ENCODE measurements at places on chromosomes 16 and 17.

- no peak for DNase-seq
Observed at GRCh38 chr17:30579610-30580315, 102.6 kb downstream of the GOSR1 start.

DNA sequence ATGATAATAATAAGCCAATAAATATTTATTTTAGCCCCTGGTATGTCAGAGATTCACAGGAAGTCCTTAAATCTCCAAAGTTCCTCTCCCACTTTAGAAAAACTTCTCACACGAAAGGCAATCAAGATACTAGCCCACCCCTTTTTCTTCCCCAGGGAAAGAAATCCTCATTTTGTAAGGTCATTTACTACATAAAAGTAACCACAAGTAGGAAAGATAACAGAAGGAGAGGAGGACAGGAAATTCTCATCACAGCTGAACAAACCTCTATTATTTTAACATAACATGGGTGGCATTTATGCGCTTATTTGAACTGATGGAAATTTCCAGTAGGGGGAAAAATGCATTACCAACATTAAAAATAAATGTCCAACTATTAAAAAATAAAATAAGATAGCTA lies 3.4 kb downstream of the FAM222B start:
- no peak for DNase-seq

- peak; percentile 53 for DNase-seq
Observed at GRCh38 chr17:63931981-63932561, at the start of gene CD79B. Gene CD79B (minus strand): TSS chr17:63932331. CDS start chr17:63932261, 70 bp downstream.

DNA sequence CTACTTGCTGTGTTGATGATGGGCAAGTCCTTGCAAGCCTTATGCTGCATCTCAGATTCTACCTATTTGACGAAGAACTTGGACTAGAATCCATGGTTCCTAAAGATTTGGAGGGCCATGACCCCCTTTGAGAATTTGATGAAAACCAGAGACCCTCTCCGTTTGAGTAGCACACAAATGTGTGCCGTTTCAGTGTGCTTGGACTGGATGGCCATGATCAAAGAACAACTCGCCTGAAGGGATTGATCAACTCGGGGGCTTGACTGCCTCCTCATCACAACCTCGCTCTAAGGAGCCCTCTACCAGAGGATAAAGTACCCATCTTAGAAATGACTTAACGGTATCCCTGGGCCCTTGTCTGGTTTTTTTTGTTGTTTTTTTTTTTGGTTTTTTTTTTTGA lies 2.8 kb upstream of the ANKFY1 start:
- no peak for DNase-seq

- no peak for DNase-seq
Observed at GRCh38 chr16:57371494-57372371, 557 bp upstream of the CX3CL1 start.

DNA sequence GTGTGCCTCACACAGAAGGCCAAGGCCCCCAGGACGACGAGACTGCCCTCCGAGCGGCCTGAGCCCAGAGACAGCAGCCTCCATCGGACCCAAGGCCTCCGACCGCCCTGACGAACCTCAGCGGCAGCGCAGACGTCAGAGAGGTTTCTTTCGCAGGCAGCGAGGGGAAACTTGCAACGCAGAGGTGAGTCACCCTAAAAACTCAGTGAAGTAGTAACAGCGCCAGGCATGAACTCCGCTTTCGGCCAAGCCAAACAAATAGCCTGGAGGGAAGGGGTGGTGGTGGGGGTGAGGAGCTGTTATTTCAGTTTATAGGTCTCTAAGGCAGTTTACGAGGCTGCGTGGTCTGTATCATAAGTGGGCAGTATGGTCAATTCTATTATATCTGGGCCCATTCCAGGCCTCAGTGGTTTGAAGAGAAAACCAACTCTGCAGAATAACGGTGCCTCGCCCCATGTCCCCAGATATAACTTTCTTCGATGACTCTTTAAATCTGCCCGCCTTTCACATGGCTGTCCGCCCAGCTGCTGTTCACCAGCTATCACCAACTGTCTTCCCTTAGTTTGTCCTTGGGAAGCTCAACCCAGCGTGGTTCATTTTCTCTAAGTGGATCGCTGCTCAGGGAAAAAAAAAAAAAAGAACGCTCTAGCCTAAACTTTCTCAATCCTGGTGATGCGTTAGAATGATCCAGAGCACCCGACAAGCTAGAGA lies 43.5 kb upstream of the FOXF1 start:
- DNase-seq, result no peak

DNA sequence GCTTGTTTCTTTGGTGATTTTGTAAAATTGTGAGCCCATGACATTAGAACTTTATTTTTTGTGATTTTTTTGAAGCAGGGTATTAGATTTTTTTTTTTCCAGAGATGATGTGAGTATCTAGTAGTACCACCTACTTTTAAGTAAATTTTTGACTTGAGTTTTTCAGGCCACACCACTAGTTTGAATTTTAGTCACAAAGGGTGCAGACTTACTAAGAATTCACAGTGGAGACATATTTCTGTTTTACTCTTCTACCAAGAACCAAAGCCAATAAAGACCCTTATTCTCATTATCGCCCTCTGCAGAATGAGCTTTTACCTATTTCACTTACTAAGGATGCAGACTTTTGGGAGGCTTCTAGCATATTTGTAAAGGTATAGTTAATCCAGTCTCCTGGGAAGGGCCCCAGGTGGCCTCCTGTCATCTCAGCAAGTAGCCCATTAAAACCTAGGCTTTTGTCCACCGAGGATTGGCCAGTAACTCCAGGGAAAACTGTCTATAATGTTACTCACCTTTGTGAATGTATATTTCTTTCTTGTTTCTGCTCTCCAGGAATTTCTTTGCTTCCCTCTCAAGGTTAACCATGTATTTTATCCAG lies 30.6 kb downstream of the NLK start:
- DNase-seq, result no peak

GRCh38 chr16:87464691-87465300 lies 28.0 kb downstream of the ZCCHC14 start:
- peak; percentile 39 for DNase-seq

DNA sequence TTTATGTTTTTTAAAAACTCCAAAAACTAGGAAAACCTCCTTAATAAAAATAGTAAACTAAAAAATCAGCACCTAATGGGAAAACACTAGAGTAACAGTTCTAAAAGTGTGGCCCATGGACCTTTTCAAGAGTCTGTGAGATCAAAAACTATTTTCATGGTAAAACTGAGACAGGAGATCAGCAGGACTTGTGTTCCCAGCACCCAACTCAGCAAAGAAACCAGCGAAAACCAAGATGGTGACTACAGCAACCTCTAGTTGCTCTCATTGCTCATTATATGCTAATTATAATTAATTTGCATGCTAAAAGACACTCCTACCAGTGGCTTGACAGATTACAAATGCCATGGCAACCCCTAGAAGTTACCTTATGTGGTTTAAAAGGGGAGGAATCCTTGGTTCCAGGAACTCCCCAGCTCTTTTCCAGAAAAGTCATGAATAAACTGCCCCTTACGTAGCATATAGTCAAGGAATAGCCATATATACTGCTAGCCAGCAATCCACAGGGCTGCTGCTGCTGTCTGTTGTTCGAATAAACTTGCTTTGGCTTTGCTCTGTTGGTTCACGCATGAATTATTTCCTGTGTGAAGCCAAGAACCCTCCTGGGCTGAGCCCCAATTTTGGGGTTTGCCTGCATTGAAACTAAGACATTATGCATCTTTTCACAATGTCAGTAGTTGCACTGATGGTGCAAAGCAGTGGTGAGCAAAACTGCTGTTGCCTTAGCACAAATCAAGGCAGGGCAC lies 12.4 kb downstream of the CMTR2 start:
- no peak for DNase-seq

GRCh38 chr16:11333702-11334101 lies 11.6 kb upstream of the RMI2 start:
- DNase-seq, result no peak

DNA sequence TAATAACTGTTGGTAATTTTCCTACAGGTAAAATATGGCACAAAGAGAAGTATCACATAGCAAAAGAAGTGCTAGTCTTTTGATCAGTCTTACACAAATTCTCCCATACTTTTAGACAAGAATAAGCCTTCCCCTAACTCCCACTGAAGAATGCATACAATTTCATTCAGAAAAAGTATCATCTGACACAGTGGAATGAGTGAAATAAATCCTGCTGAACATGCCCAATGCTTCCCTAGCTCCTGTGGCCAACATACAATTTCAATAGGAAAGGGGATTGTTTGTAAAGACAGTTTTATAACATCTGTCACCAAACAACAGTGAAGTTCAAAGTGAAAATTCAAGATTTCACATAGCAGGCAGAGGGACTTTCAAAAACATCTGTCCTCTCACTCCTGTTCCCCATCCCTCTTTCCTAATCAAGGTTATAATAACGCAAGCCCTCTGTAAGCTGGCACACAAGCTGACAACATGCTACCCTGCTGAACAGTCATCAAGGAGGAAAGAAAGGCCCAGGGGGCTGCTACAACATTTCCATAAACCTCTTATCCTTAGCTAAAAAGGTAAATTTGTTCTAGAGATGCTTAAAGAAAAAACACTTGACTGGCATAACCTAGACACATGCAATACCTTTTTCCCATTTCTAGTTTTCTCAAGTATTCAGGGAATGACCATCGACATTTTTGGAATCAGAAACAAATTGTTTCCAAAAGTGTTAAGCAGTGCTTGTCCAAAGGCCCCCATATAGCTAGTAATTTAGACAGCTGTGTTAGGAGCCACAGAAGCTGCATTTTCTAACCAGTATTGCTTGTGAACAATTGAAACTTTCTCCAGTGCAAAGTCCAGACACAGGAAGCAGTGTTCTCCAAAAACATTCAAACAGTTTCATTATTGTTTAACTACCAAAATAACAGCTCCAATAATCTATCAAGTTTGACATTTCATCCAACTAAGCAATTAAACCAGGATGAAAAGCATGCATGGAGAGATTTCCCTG lies 11.5 kb upstream of the RFFL start:
- no peak for DNase-seq

GRCh38 chr17:15291674-15292361 lies 26.7 kb upstream of the PMP22 start:
- DNase-seq, result no peak

- no peak for DNase-seq
Observed at GRCh38 chr17:62617894-62618472, 9.5 kb upstream of the MRC2 start.

GRCh38 chr17:34850023-34850422 lies 111.2 kb downstream of the CCT6B start:
- DNase-seq, result no peak

GRCh38 chr16:71250461-71251235 lies 20.1 kb upstream of the HYDIN start:
- DNase-seq, result no peak

DNA sequence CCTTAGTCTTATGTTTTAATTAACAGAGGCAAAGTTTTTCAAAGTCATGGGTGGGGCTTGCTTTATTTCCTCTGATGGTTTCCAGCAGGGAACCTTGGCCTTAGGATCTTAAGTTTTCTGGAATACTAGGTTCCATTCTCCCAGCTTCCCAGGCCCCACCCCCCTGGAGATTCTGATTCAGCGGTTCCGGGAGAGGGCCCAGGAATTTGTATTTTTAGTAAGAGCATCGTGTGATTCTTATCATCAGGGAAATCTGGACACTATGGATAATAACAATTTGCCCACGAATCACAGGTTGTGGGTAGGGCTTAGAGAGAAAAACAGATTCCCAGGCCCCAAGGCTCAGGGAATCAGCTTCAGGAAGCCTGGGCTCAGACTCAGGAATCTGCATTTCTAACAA lies 263.6 kb downstream of the NTN1 start:
- no peak for DNase-seq

DNA sequence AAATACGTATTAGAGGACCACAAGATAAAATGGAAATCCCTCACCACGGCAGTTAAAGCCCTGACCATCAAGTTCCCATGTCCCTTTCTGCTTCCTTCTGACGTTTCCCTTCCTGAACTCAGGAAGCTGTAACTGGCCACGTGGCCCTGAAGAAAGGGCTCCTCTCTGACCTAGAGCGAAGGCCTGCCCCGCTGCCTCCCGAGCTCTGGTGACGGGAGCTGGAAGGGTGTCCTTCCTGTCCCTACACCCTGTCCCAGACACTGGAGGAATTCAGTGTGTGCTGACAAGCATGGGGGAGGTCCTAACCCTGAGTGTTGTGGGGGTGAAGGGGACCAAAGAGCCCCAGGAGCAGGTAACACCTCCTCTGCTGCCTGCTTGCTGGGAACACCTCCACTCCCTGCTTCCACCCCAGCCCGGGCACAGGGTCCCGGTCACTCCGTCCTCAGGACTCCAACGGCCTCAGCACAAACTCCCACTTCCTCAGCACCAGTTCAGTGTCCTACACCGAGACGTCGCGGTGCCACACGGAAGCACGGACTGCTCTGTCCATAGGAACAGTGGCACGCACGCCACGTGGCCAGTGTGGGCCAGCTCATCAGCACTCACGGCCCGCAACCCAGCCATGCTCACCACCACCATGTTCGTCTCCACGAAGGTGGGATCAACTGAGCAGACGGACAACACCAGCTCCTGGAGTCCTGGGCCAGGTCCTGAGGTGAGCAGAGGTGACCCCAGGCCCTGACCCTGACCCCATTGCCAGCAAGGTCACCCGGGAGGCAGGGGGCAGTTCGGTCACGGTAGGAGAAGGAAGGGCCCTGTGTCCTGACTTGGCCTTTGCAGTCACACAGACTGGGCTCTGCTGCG lies 16.9 kb downstream of the TMEM235 start:
- DNase-seq, result no peak

GRCh38 chr17:31736855-31737625 lies 122.0 kb downstream of the COPRS start:
- DNase-seq, result no peak

DNA sequence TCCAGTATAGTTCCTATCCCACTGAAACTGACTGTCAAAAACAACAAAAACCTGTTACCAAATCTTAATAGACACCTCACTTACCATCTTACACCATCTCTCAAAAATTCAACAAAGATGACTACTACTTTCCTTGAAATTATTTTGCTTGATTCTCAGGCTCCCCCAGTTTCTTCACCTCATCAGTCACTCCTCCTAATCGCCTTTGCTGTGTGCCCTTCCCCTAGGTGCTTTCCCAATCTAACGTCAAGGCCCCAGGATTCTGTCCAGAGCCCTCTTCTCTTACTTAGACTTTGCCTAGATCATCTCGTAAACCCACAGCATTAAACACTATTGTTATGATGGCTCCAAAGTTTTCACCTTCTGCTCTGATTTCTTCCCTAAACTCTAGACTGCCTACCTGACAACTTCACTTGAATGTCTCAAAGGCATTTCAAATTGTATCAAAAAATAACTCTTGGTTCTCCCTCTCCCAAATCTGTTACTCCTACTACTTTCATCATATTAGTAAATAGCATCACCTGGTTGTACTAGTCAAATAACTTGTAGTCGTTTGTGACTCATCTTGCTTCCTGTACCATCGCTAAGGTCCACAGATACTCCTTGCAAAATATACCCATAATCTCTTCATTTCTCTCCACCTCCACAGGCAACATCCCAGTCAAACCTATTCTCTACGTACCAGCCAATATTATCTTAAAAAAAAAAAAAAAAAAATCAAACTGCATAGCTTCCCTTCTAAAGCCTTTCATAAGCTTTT lies 18.0 kb downstream of the C16orf87 start:
- no peak for DNase-seq

- DNase-seq, result no peak
Observed at GRCh38 chr17:45325810-45326209, 9.0 kb upstream of the MAP3K14 start.

Measured in stimulated activated naive CD4-positive, alpha-beta T cell treated with Interleukin-2 at 50 U/mL for 16 hours (primary cell).